Hematopoietic multipotent progenitor cell treated with erythropoietin and hydrocortisone succinate and interleukin-3 and kit ligand, for 8 days (in vitro differentiated cells): ENCODE measurements at places on chromosomes 6 and 20.

- no peak for DNase-seq
Measured at GRCh38 chr6:105844275-105844883, 241.8 kb upstream of the PRDM1 start.

DNA sequence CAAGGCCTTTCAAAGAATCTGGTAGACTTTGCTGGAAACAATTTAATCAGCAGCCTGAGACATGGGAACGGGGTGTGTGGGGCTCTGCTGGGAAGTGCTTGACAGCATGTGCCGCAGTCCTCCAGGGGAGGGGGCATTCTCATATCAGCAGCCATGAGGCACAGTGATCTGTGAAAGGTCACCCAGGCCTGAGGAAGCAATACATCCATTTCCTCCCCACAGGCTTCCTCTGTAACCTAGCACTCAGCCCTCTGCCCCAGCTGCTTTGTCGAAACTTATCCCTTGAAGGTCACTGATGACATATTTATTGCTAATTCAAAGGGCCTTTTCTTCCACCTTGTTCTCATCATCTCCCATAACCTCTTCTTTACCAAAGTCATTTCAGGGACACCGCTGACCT is 103.3 kb downstream of the TNFAIP3 start:
- no peak for DNase-seq

GRCh38 chr6:63799813-63800212 is 164.2 kb downstream of the PHF3 start:
- DNase-seq, result no peak

DNA sequence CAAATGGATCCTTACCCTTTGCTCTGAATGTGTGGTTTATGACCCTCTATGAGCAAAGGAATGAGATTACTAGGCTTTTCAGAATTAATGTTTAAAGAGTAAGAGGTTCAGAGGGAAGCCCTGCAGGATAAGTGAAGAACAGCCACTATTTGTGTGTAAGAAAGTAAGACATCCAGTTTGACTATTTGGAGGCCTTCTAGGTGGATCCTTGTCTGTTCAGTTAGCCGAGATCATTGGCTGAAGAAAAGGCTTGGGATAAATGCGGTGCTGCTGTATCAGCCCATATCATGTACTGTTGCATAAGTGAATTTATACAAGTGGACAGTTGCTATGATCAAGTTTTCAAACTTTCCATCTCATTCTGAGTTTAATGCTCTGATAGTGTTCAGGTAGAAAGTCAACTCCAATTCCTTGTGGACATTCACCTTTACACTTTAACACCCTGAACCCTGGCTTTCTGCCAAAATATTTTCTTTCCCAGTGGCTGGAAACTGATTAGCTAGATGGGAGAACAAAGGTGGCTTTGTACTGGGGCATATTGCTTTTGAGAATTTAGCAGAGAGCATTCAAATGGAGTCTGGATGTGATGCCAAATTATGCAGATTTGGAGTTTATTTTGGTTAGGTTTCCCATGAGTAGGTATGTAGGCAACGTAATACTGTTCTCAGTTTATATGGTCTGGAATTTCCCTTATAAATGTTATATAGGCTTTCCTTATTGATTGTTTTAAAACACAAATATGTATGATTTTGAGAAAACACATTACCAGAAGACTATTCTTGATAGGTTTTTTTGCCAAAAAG is 15.0 kb downstream of the PARD6B start:
- DNase-seq, result no peak

DNA sequence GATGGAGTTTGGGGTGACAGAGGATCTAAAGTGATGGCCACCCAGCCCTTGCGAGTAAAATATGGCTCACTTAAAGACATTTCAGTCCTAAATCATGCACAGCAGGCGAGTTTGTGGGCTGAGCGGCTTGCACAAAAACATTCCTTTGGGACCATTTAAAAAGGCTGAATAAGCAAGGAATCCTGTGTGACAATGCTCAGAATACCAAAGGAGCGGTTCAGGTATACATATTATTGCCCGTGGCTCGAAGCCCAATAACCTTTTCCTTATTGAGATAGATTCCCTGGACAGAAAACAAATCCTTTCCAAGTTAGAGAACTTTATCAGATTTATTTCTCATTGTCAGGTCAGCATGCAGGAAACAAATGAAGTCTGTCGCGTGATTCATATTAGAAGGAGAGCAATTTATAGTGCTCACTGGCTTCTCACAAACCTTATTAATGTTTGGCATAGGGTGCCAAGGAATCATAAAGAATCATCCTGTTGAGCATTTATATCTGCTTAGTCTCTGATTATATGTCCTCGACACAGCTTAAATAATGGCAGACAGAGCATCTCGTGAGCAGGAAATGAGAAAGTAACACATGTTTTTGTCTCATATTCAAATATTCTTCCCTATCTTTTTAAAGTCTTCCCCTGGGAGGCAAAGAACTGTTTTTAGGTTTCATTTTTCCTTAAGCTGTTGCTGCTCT is 121.3 kb downstream of the TRMT11 start:
- no peak for DNase-seq

DNA sequence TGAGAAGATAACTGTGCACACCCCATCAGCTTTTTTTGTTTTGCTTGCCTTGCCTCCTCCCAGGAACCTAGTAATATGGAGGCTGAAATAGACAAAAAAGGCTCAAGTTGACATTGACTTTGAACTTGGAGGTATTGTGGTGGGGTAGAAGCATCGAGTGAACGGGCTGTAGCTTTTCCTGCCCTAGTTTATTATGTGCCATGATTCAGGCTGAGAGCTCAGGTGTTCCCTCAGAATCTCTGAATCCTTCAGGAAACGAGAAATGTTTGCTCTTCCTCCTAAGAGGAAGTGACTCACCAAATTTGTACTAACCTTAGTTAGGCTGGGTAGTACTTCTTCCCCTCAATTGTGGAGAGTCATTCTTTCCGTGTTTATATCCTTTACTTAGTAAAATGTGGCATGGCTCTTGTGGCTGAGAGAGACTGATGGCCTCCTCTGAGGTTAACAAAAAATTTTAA is 98.8 kb downstream of the SASH1 start:
- no peak for DNase-seq

- no peak for DNase-seq
Measured at GRCh38 chr6:133895573-133896343, 6.8 kb downstream of the TCF21 start.

- DNase-seq, result no peak
Measured at GRCh38 chr6:147826698-147827097, 318.2 kb downstream of the SAMD5 start.

DNA sequence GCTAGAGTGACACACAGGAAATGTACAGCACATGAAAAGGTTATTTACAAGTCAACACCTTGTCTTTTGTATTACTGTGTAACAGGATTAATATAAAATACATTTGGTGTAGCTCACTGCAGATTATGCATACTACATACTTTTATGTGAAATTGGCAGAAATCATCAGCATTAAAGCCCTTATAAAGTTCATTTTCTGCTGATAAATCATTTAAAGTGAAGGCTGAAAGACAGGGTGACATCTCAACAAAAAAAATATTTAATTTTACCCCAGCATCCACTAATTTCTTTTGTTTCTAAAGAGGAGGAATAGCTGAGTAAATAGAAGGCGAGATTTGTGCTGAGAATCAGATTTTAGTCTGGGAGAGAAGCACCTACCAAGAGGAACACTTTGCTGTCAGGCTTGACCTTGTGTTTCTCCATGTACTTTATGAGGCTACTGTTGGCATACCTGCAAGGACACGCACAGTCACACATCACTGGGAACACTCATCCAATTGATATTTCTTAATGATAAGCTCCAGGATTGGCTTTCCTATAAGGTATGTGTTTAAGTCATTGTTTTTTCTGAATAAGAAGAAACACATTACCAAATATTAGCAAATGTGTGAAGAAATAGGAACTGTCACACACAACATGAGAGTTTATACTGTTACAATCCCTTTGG is 146.6 kb upstream of the SLC22A16 start:
- no peak for DNase-seq

DNA sequence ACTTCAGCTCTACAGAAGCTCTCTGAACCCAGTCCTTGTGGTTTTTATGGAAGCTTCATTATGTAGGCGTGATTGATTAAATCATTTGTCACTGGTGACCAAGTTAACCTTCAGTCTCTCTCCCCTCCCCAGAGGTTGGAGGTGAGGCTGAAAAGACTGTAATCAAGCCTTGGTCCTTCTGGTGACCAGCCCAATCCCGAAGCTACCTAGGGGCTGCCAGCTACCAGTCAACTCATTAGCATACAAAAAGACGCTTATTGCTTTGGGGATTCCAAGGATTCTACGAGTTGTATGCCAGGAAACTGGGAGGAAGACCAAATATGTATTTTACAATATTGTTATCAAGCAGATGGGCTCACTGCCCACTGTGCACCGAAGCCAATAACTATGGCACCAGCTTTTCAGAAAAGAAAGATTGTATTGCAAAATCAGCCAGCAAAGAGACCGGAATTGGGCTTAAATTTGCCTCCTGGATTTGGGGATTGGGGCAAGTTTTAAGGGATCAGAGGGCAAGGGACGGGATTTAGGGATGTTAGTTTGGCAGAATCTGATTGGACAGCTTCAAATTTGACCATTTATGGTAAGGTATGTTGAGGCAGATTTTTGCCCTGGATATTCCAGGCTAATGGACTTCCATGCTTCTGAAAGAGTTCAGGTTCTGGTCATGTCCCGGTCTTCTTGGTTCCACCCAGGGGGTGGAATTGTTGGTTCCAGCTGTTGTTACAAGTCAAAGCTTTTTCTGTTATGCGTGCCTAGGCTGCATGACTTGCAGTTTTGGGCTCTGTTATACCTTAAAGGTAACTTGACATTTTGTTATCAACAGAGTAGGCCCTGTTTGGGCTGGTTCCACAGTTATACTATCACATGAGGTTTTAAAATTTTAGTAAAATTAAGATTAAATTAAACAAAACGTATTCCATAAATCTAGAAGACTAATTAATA is 167.4 kb downstream of the COL9A1 start:
- no peak for DNase-seq

DNA sequence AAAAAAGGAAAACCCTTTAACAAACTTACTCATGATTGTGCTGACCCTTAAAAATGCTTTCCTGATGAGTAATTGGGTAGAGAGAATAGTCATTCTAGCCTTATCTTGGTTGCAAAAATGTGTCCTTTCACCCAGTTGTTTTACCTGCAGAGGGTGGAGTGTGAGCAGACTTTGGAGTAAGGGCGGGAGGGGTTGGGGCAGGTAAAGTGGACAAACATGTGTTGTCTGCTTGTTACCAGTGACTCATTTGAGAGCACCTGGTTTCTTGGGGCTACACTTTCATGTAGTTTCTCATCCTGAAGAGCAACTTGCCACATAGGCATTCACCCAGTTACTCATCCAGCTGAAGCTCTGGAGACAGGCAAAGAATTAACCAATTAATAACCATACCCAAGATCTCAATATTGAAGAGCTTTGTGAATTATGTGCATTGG is 121.1 kb downstream of the TNFRSF21 start:
- DNase-seq, result no peak

DNA sequence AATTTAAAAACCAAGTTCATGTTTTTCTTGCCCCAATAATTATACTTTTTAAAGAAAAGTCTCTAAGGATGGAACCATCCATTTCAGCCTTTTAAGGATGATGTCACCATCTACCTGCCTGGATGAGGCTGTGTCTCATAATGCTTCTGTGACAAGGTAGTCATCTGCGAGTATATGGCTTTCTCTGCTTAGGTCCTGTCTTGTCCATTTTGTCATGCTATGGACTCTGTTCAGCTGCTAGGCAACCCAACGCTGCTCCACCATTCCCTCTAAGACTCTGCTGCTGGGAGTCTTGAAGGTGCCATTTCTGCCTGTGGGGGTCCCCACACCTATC is 459.8 kb upstream of the RUNX2 start:
- DNase-seq, result no peak

DNA sequence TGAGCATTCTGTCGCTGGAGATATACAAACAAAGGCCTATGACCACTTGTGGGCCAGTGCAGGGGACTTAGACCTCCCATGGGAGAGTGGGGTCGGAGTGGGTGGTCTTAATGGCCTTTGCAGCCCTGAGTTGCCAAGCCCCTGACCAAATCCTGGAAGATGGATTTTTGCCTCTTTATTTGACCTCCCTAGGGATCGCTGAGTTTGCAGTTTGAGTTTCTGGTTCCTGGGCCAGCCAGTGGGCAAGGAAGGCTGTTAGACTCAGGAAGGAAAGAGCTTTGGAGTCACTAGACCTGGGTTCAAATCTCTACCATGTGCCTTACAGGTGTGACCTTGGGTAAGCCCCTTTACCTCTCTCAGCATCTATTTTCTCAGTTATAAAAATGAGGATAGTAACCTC is 94.1 kb downstream of the CD40 start:
- DNase-seq, result no peak

DNA sequence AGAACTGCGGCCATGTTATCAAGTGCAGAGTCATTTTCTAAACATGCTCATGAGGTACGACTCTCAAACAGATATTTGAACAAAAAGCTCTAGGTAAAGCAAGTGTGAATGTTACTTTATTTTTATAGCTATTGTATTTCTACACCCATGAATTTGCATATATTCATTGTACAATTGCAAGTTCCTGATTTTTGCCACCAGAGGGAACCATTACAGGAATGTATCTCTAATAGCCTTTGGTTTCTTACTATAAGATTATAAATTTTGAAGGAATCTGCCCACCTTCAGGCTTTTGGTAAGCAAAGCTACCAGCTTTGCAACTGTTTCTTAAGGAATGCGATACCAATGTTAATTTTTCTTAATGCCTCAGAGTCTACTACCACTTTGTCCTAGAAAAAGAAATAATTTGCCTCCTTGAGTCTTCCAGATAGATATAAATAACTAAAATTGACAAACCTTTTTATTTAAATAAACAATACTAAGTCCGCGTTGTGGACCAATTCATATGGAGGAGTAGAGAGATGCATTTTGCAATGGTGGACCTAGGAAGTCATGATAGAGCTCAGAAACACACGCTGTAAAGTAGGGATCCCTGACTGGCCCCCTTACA is 125.4 kb upstream of the SAMD5 start:
- DNase-seq, result peak; percentile 50

GRCh38 chr6:36326356-36326995 is 10.2 kb downstream of the BNIP5 start:
- DNase-seq, result no peak

DNA sequence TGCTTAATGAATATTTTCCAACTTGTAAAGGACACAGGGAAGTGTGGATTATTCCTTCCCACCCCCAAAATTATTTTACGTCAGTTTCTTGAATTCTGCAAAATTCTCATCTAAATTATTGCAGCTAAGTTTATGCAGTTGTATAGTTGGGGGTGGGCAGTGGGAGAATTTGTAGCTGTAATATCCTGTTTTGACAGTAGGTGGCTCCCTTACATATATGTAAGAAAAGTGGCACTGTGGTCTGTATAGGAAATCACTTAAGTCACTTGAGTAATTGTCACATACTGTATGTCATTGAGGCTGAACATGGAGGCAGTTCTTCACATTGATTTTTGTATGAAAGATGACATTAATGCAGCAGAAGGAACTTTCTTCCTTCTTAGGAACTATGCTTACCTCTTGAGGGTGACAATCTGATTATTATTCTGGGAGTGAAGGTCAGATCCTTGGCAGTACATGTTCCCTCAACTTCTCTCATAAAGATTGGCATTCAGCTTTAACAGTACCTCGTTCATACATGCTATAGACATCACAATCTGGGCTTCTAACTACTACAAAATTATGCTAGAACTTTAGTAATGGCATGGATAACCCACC is 14.6 kb upstream of the CFAP206 start:
- peak; percentile 72 for DNase-seq
